ENCODE measurements at places on chromosomes 1 and 21.

- DNase-seq: no peak
These were observed 300.6 kb downstream of the TM2D1 start for GRCh38 chr1:61424382-61424781.

DNA sequence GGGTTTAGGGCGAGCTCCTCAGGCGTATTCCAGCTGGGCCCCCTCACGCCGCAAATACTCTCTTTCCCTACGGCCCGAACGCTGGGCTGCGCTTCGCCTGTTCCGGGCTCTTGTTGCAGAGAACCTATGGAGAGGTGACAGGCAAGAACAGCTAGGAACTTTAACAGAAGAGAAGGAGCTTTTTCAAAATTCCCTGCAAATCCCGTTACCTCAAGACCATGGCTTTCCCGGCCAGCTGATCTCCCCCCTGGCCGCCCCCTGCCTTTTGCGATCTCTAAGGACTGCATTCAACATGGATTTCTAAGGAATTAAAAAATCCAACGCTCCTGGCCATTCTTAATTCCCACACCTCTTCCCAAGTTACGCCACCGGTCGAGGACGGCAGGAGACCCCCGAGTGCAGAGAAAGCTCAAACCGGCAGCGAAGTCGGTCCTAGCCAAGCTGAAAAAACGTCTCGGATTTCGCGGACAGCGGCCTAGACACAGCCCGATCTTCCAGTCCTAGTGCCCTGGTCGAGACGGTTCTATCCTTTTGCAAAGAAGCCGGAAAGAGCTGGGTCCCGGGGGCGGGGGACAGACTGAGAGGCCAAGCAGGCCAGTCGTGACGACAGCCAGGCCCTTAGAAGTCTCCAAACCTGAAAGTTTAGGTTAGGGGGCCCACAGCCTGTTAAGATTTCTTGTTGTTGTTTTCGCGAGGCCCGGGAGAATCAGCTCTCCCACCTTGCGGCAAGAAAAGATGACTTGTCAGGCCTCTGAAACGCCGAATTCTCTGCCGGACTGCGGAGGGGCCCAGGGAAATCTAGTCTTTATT, 1.1 kb upstream of the TBX15 start:
- no peak for DNase-seq

- no peak for DNase-seq
These were observed 104.0 kb upstream of the WNT4 start for GRCh38 chr1:22246755-22247480.

DNA sequence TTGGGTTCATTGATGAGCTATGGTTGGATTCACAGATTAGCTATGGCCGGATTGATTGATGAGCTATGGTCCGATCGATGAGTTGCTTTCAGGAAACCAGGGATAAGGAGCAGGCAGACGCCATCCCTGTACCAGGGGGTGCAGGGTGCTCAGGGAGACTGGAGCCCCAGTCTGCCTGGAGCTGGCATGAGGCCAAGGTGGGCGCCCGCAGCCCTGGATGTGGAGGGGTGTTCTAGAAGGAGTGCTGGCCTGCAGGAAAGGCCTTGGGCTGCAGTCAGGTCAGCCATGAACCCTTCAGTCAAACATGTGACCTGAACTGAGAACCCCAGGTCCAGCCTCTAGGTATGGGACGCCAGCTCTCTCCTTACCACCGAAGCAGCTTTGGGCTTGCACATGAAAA, 172.7 kb upstream of the ARHGEF16 start:
- no peak for DNase-seq

DNA sequence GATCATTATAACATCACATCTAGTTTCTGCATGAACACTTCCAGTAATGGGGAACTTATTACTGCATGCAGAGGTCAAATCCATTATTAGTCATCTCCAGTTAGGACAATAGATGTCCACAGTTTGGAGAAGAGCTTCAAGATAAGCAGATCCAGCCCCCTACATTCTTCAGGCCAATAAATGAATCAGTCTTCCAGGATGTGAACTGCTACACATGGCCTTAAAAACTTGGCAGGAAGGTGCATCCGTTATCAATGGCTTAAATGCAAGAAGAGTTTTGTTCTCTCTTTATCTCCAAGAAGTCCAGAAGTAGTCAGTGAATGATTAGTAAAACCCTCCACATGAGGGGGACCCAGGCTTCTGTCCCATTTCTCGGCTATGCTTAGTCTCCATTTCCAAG, 70.8 kb downstream of the DMRTA2 start:
- no peak for DNase-seq

GRCh38 chr1:3024588-3024987, 3.3 kb downstream of the ACTRT2 start:
- DNase-seq: no peak

GRCh38 chr1:238589843-238590435, 699.2 kb upstream of the ZP4 start:
- DNase-seq: no peak

DNA sequence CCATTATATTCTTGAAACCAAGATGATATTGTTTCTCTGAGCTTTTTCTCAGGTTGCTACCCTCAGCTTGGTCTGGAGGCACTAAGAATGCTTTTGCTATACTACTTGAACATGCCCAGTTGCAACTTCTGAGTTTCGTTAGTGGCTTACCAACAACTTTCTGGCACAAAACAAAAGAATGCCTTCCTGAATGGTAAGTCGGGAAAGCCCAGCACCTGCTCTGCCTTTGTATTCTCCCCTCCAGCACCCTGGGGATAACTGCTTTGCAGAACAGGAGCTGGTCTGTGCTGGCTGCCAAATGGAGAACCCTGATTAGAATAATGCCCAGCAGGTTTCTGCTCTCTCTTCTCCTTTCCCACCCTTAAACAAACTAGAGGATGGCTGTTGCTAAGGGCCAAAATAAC, 149.3 kb downstream of the TGFB2 start:
- DNase-seq: no peak

- no peak for DNase-seq
These were observed 7.4 kb downstream of the ERRFI1 start for GRCh38 chr1:8018492-8019228.

DNA sequence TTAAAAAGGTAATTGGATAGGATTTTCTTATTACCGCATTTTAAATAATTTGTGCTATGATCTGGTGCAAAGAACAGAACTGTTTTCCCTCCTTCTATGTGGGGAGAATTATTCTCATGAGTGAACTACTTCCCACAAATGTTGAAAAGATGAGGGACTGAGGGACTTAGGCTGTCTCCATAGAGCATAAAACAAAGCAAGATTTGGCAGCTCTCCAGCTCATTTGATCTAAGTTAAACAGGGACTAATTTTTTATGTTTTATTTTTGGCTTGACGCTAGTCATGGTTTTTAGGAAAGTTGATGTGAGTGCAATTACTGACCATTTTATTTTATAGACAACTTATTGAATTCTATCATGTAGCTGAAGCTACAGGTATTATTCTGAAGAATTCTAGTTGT, 362.3 kb downstream of the HLX start:
- DNase-seq: no peak

DNA sequence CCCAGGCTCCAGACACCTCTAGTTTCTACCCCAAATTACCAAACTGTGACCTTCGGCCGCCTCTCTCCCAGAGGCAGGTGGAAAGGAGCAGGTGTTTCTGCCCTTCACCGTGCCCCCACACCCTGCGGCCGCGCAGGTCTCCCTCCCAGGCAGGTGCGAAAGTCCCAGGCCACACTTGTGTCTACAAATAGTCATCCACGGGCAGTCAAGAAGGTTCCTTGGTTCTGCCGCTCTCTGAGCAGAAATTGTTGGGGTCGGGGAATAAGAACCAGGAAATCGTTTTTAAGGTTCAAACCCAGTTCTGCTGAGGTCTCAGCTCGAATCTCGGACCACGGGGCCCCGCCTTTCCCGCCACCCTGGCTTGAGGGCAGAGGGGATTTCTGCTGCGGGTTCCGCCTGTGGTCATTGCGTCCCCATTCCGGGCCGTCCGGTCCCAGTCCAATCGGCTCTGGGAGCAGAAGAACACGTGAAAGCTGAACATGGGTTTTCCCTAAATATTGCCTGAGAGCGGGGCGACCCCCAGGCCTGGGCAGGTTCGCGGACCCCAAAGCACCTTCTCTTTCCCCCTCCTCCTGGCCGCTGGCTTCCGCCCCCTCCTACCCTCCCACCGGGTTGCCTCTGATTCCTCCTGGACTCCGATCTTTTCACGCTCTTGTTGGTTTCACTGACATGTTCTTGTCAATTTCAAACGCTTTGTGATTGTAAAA, 1.2 kb upstream of the ATF3 start:
- no peak for DNase-seq

DNA sequence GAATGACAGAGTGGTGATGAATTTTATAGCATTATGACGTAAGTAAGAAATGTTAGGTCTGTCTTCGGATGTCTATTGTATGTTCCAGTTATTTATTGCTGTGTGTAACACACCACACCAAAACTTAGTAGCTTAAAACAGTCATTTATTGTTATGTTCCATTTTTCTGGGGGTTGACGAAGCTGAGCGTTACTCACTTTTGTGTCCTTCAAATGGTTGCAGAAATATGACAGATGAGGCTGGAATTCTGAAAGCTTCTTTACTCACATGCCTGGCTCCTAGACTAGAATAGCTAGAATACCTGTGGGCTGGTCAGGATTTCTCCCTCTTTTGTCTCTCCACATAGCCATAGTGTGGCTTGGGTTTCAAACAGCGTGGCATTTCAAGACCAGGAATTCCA, 62.1 kb upstream of the S1PR1 start:
- DNase-seq: no peak

- DNase-seq: no peak
These were observed 34.0 kb upstream of the CRNN start for GRCh38 chr1:152448095-152448494.

DNA sequence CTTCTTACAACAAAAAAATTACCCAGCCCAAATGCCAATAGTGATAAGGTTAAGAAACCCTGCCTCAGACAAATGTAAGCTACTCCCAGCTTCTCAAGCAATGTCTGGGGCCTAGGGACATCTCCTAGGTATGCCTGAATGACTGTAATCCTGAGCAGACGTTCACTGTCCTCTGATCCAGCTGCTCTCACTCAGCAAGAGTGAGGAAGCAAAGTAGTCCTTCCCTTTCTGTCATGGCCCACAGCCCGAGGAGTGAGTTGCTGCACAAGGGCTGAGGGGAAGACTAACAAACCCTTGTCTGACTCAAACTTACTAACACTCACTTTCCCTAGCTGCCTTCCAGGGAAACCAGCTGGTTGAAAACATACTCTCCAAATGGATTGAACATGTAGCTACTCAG, 124.9 kb upstream of the TNFSF4 start:
- no peak for DNase-seq

DNA sequence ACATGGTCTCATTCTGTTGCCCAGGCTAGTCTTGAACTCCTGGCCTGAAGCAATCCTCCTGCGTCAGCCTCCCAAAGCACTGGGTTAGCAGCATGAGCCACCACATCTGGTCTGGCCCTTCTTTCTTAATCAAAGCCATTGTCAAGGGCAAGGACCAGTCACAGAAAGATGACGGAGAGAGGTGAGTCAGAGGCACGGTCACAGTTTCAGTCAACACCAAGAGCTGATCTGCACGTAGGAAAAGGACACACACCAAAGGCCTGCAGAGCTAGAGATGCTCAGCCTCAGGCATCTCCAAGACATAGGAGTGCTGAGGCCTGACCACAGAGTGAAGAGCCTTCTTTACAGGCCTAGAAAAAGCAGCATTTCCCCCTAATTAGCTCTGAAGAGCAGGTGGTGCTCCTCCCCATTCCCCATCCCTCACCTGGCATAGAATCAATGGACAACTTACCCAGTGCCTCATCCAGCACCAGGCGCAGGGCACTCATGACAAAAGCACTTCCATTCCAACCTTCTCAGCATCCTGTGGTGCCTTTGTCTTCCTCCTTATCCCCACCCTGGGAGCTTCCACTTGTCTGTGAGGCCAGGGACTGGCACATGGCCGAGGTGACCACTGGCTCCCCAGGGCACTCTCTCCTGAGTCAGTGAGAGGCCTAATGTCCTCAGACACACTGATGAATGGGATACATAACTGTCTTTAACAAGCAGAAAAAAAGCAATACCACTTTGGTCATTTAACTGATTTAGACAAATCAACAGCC, 139.8 kb downstream of the AJAP1 start:
- DNase-seq: no peak

DNA sequence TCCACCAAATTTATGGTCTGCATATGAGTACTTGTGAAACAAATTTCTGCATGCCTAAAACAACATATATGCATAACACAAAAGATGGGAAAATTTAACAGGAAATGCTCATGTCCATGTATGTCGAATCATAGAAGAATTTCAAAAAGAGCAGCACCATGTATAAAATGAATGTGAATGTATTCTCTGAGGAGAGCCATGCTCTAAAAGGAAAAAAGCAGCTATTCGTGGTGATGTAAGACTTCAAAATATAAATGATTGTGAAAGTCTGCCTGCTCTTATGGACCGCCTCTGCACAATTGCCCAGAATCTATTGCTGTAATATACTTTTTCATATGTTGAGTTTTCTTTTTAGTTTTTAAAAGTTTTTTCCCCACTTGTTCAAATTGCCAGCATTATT, 66.8 kb downstream of the EPB41 start:
- DNase-seq: no peak

DNA sequence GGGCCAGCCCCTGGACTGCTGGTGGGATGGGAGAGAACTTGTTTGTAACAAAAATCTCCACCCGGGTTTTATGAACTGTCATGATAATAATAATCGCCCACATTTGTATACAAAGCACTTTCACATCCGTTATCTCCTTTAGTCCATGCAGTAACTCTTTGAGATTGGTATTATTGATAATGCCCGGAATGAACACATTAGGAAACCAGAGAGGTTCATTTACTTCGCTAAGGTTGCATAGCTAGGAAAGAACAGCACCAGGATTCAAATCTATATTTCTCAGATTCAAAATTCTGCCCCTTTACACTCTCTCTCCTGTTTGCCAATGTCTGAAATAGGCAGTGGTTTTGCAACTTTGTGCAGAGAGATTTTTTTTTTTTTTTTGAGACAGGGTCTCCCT, 131.4 kb downstream of the FOXD2 start:
- no peak for DNase-seq

DNA sequence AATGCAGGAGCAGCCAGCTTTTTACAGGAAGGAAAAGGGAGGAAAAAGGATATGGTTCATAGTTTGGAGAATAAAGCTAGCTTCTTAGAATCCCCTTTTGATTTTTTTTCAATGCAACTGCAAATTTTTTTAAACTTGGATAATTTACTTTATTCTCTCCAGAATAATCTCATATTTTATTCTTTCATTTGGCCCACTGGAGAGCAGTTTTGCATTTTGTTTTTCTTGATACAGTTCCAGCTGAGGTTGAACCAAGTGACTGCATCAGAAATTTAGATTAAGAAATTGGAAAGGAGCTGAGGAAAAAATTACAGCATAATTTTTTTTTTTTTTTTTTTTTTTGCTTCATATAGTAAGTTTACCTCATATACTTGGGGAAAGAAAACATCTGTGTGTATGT, 22.8 kb downstream of the GABPA start:
- no peak for DNase-seq

DNA sequence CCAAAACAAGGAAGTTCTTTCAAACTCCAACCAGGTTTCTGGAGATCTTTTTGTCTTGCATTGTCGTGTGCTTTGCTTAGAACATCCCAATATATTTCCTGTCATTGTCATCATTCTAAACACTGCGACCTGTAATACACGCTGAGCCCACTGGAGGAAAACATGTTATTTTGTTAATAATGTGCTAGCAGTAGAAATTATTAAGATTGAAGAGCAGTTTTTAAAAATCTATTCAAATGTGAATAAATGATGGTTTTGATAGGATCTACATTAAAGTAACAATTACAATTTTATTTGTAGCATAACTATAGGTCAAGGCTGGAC, 268.5 kb downstream of the PTPRC start:
- peak; percentile 25 for DNase-seq

- DNase-seq: no peak
These were observed 18.0 kb downstream of the C8A start for GRCh38 chr1:56872597-56872996.

- no peak for DNase-seq
These were observed 246.7 kb downstream of the PTPRU start for GRCh38 chr1:29482991-29483390.

All from T-helper 2 cell (primary cell).